ENCODE measurements at places on chromosomes 3 and 15.
A peak's percentile ranks its signal among the peaks of the same experiment; 100 is the strongest.

DNA sequence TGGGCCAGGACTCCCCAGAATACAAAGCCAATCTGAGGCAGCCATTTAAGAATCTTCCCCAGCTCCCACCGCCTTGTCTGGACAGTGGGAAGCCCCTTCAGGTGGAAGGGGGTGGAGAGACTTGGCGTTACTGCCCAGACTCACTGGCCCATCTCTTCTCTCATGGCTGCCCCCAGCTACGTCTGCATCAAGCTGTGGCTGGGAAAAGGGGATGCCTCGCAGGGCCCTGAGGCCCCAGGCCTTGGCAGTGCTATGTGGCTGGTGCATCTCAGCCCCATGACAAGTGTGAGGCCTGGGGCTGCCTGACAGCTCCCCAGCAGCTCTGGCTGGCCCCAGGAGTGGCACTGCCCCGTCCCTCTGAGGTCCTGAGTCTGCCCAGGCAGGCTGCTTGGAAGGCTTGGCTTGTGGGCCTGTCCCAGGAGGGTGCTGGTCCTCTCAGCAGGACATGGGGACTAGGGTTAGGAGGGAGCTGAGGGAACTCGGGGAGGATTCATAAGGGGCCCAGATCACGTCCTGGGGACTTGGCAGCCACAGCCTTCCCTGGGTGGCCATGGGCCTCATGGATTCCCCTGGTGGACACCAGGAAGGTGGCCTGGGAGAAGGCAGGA lies 20.2 kb upstream of the SLC41A3 start:
- no peak for DNase-seq

GRCh38 chr15:71945012-71945411 lies 134.7 kb downstream of the NR2E3 start:
- no peak for DNase-seq

GRCh38 chr3:100972867-100973266 lies 20.4 kb downstream of the ABI3BP start:
- DNase-seq: no peak

DNA sequence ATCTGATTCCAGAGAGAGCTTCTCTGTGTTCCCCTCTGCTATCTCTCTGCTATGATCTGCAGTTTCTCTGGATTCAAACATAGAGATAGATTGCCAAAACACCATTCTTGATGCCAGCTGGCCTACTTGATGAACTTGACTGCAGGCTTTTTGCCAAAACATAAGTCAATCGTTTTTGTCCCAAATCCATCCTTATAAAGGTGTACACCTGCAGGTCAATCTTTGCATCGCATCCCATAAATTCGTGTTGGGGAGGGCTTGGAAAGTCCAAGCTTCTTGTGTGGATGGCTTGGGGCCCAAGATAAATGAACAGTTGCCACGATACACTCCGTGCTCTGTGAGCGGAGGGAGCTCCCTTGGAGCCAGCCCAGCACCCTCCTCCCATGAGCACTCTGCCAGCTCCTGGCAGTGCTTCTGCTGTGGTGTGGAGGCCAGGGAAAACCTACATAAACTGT lies 2.7 kb downstream of the CERS3 start:
- no peak for DNase-seq

DNA sequence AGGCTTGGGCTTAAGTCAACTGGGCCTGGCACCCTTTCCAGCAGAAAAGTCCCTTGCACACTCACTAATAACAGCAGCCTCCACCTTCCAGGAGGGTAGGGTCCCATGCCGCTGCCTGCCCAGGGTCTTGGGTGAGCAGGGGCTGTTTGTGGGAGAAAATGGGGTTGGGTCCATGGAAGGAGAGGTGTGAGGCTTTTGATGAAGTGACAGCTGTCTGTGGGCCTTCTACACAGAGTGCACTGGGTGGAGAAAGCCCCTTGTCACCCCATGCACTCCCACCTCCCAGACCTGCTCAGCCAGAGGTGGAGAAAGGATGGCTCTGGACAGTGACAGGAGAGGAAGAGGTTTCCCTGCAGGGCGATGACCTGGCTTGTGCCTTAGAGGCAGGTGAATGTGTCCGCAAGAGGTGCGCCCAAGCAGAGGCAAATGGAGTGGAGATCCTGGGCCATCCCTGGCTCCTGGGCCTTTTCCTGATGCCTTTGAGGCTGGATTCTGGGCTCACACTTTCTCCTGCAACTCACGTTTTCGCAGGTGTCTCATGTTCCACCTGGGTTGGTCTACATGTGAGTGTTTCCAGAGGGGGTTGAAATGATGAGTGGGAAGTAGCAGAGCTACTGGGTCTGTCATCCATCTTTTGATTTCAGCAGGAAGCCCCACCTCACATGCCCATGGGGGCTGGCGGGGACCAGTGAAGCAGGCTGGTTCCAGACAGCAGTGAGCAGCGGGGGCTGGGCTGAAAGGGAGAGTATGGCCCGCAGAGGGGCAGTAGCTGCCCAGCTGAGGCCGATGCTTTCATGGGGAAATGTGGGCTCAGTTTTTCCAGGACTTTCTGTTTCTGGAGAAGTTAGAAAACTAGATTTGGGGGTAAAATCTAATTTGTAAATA lies 85.2 kb upstream of the PRR23E start:
- DNase-seq: no peak

DNA sequence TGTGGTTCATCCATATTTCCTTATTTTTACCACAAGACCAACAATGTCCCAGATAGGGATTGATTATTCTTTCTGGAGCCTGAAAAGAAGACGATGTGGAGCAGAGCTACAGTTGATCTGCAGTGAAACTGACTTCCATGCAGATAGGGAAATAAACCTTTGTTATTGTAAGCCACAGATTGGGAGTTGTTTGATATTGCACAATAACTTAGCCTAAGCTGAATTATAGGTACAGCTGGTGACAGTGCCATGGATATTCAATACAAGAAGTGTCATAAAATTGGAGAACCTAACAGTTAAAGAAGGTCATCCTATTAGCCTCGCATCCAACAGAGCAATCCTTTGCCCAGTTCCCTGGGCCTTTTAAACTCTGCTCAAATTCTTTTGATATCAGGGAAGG lies 367.7 kb upstream of the PPP2R3A start:
- DNase-seq: no peak

DNA sequence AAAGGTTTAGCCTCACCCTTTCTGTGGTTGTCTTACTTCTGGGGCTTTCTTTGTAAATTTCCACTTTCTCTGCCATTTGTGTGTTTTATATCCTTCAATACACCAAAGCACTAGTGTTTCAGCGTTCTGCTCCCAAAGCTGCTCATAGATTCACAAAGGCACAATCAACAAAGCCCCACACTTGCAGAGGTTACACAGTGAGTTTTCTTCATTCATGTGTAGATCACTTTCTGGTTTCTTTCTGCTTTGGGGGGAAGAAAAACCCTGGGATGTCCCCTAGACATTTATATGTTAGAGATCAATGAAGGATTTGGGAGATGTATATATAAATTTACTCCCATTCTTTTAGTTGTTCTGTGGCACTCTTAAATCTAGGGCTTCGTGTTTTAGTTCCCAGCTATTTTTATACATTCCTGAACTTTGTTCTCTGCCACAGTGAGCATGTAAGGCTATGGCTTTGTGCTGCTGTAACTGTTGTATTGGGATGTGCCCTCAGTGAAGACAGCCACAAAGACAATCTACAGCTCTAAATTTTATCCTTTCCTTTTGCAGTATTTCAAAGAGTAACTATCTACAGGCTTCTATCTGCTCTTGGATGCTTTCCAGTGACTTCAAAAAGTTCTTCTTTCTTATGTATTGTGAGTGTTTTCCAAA lies 636.5 kb downstream of the ZBBX start:
- no peak for DNase-seq

GRCh38 chr3:65376426-65376825 lies 662.3 kb downstream of the MAGI1 start:
- DNase-seq: no peak

GRCh38 chr3:140830391-140830790 lies 111.2 kb upstream of the SLC25A36 start:
- DNase-seq: no peak

DNA sequence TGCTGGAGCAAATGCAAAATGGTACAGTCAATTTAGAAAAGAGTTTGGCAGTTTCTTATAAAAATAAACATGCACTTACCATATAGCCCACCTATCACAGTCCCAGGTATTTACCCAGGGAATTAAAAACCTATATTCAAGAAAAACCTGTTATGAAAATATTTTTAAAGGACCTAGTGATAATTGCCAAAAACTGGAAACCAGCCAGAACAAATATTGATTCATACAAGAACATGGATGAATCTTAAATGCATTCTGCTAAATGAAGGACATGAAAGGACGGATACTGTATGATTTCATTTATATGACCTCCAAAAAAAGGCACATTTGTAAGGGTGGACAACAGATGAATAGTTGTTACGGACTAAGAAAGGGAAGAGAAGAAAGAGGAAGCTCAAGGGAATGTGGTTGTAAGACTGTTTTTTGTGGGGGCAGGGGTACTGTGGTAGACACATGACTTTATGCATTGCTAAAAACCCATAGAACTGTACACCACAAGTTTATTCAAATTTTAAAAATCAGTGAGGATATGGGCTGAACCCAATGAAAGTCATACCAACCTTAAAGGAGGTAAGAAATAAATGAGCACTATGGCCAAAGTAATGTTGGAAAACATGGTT lies 61.0 kb downstream of the ZBBX start:
- DNase-seq: no peak

DNA sequence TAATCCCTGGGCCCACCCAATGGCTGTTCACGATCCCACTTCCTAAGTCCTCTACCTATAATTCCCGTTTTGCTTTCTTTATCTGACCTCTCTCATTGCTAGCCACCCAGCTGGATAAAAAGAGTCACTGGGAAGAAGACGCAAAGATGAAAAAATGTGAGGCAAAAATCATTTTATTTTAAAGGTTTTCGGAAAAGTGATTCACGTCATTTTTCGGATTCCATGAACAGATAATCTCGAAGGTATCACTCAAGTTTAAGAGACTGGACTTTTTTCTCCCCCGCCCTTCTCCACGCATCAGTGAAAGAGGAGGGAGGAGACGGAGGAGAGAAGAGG lies 266.6 kb downstream of the CGGBP1 start:
- DNase-seq: no peak

DNA sequence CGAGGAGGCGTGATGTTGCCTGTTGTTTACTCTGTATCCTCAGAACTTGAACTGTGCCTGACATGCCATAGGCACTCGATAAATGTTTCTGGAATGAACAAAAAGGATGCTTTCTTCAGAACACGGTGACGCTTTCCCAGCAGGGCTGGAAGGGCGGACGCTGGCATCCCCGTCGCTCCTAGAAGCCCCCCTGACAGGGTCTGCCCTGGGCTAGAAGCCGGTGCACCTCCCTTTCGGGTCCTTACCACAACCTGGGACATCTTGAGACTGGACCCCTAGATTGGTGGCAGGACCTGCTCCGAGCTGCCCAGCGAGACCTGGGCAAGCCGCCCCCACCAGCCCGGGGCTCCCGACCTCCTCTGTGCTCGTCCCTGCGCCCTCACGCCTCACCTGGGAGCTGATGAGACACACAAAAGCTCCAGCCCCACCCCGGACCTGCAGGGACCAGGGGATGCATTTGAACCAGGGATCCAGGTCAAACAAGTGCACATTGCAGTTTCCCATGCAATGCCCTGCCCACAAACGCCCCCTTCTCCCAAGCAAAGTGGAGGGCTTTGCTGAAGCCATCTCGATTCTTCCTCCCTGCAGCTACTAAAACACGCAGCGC lies 131.2 kb upstream of the MEF2A start:
- DNase-seq: no peak

DNA sequence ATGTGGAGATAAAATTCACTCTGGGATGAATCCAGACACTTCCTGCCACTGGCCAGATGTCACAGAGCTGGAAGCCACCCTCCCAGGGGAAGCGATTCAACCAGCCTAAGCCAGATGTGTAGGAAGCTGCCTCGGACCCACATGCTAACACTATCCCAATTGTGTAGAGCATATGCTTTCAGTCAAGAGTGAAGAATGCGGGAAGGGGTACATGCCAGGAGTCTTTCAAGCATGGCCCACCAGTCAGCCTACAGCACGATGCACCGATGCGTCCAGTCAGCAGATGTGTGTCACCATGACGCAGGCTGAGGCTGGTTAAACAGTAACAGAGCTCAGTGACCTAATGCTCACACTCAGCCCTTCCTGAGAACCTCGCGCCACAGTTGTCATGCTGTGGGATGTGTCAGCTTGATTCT lies 38.8 kb upstream of the BNC1 start:
- DNase-seq: peak; percentile 83

DNA sequence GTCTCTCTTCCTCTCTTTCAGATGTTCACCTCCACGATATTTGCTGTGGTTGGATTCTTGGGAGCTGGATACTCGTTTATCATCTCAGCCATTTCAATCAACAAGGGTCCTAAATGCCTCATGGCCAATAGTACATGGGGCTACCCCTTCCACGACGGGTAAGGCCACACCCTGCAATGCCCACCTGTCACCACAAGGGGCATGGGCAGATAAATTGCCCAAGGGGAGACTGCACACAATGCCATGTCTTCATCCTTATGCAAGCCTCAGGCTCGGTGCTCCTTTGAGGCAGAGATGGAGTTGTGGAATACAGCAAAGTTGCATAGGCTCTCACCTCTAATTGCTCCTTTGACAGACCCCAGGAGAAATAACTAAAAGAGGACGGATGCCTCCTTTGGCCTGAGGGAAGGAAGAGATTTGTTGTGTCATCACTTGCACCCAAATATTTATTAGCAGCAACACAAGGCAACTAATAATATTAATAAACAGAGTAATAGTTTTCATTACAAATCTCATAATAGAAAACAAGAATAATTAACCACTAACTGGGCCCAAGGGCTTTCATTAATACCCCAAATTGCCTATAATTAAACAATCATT lies 13.2 kb downstream of the TM4SF4 start:
- no peak for DNase-seq

- DNase-seq: no peak
These were observed 57.3 kb upstream of the UBE2Q2 start for GRCh38 chr15:75785771-75786574.

GRCh38 chr3:64354221-64354620 lies 129.0 kb upstream of the PRICKLE2 start:
- DNase-seq: no peak

DNA sequence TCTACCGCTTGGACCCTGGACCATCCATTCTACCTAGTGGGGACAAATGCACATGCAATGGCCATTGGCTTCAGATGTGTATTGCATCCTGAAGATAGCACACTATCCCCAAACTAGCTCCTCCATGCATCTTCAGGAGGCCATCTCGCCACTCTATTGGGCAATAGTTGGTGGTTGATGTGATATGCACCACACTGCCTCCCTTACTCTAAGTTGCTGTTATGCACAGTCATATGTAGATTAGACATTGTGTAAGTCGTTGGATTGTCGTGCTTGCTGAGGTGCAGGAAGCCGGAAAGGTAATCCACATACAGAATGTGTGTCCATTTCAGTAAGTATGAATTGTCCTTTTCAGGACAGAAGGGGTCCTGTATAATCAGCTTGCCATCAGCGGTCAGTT lies 26.7 kb upstream of the PLA2G4D start:
- no peak for DNase-seq

DNA sequence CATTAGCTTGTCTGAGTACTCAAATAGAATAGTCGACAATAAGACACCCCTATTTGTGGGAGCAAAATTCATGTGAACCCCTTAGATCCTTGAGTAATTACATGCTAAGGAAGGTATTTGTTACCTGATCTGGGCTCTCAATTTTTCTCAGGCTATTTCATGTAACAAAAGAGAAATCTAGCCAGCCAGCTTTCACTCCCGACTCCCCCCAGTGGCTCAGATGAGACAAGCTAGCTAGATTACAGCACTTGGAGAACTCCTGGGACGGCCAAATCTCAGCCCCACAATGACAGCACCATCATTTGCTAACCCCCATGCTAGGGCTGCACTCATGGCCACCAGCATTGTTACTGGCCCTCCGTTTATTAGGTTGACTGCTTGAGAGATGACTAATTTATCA lies 41.3 kb downstream of the GLDN start:
- peak; percentile 27 for DNase-seq

Measured in AG09319 (cell line).